ENCODE measurements at places on chromosomes 3 and 15.

- no peak for DNase-seq
These were observed 404.7 kb upstream of the PPP2R3A start for GRCh38 chr3:135560847-135561246.

DNA sequence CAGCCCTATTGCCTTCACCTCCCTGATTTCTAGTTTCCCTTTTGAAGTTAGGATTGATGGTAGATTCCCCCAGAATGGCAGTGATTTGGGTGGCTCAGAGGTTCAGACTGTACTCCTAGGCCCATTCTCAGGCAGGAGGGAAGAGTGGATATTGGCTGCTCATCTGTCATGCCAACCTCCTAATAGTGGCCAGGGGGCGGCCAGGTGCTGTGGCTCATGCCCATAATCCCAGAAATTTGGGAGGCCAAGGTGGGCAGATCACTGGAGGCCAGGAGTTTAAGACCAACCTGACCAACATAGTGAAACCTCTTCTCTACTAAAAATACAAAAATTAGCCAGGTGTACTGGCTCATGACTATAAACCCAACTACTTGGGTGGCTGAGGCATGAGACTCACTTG lies 11.3 kb downstream of the RRP9 start:
- DNase-seq, result no peak

DNA sequence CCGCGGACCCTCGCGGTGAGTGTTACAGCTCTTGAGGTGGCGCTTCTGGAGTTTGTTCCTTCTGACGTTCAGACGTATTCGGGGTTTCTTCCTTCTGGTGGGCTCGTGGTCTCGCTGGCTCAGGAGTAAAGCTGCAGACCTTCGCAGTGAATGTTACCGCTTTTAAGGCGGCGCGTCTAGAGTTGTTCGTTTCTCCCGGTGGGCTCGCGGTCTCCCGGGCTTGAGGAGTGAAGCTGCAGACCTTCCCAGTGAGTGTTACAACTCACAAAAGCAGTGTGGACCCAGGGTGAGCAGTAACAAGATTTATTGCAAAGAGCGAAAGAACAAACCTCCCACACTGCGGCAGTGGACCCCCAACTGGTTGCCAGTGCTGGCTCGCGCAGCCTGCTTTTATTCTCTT lies 177.1 kb downstream of the UACA start:
- DNase-seq, result no peak

DNA sequence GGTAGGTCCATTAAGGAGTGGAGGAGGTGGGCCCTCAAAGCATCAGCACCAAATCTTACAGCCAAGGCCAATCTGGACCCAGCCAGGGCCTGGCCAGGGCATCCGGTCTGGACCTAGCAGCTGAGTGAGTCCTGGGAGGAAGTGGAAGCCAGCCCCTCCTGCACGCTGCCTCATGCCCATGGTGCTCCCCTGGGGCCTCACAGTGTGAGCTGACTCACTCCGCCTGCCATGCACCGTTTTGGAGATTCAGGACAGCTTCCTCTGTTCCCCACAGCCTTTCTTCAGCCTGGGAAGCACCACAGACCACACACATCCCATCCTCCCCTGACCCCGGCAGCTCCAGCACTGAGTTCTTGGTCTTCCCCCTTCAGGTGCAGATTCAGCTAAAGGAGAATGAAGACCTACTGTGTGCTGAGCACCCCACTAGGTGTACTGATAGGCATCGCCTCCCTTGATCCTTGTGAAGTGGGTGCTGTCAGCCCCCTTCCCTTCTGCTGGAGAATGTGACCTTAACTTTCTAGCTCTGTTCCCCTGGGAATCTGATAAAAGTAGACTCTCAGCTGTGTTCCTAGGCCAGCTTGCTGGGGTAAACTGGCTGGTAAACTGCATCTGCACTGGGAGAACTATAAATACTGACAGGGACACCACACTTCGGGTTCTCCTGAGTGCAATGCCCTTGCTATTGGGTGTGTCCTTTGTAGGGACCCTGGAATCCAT lies 36.8 kb upstream of the SEC13 start:
- DNase-seq, result no peak

GRCh38 chr15:48719668-48720067 lies 74.2 kb upstream of the FBN1 start:
- peak; percentile 10 for DNase-seq

GRCh38 chr3:22893644-22894325 lies 309.3 kb upstream of the UBE2E2 start:
- no peak for DNase-seq
